ENCODE measurements at places on chromosomes 7 and 10.

DNA sequence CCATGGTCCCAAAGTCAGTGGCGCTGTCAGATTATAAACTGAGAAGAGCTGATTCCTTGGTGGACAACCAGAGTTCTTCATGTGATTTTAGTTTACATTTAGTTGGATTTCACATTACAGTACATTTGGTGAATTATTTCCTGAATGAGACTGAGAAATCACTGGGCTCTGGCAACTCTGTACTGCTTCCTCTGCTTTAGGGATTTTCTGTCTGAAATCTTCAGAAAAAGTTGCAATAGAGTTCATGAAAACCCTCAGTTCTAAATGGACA is 242.6 kb downstream of the BICC1 start:
- no peak for DNase-seq

GRCh38 chr10:1274701-1275544 is 218.7 kb downstream of the WDR37 start:
- no peak for DNase-seq

GRCh38 chr7:96953676-96954513 is 51.5 kb upstream of the DLX6 start:
- DNase-seq = no peak

- no peak for DNase-seq
Measured at GRCh38 chr7:34165927-34166550, 260.7 kb downstream of the BMPER start.

DNA sequence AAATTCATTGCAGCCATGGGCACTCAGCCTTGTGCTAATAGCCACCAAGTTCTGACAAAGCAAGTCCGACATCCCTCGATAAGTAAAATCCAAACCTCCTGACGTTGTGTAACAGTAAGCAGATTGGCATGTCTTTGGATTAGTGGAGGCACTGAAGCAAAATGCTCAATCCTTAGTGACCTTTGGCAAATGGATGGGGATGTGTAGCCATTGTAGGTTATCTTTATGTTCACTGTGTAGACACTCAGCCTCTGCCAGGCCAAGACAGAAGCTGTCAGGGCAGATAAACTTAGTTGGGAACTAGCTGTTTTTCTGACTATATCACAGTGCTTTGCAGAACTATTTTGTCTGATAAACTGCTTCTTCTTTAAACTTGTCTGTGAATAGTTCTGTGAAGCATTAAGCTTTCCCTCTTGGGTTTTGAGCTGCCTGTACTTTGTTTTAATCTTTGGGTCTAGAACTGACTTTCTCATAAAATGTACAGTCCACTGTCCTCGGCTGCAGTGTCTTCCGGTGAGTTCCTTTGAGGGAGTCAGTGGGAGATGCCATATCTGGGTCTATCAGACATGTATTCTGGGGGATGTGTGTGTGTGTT is 220.8 kb downstream of the LRMDA start:
- DNase-seq = no peak

GRCh38 chr10:94546901-94547185 is 1.3 kb downstream of the HELLS start:
- DNase-seq = peak; percentile 15

DNA sequence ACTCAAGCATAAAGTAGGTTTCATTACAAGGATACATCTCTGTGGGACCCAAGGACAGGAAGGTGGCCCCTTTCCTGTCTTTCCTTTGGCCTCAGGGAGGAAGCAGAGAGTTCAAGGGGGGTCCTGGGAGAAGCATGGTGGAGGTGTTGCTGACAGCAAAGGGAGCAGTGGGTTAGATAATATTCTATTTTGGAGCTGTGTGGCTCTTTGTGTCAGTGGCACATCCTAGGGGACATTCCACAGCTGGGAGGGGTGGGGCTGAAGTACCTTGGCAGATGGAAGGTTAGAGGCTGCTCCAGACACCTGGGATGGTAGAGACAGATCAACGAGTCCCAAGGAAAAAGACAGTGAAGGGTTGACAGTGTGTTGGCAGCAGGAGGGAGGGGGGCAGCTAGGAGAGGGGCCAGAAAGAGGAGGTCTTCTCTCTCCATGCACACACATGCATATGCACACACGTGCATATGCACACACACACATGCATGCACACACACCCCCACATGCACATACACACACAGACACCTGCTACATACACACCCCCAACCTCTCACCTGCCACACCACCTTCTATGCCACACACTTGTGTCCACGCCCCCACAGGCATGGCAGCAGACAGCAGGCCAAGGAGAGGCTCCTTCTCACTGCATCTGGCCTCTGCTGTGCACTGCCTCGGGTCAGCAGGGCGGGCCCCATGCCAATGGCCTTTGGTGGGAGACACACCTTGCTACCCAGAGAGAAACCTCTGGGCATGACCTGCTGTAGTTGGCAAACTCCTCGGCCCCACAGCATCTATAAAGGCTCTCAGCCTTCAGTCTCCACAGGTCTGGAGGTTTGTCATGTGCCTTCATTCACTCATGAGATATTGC is 5.6 kb upstream of the POLD2 start:
- no peak for DNase-seq

DNA sequence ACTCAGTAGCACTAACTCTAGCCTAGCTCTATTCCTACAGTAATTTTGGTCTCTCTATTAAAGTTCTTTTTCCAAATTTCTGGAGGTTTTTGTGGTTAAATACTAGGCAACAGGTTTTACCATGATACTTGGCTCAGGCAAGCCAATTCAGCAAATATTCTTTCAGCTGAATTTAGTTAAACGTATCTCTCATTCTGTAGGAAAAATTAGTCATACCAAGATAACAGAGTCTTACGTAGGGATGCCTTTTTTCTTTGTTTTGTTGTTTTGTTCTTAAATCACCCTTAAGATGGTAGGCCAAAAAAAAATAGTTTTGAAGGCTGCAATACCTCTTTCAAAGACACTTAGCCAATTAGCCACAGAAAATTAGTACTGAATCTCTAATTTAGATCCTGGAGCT is 180.5 kb downstream of the MAGI2 start:
- DNase-seq = no peak

DNA sequence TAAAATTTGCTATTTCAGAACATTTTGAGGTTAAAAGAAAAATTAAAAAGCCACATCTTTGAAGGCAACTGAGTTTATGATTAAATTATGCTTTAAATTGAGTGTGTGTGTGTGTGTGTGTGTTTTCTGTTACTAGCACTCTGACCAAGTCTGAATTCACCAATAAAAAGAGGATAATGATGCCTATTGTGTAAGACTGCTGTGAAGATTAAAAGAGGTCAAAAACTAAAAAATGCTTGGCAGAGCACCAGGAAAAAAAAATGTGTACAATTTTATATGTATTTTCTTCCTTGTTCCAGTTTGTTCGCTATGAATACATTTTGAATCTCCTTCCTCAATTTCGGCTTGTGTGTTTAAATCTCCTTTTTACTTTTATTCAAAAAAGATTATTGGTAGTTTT is 316.6 kb upstream of the MAGI2 start:
- DNase-seq = no peak

- no peak for DNase-seq
Measured at GRCh38 chr7:55154096-55154495, 135.3 kb downstream of the EGFR start.

- DNase-seq = no peak
Measured at GRCh38 chr7:108135446-108136190, 5.5 kb upstream of the LAMB4 start.

DNA sequence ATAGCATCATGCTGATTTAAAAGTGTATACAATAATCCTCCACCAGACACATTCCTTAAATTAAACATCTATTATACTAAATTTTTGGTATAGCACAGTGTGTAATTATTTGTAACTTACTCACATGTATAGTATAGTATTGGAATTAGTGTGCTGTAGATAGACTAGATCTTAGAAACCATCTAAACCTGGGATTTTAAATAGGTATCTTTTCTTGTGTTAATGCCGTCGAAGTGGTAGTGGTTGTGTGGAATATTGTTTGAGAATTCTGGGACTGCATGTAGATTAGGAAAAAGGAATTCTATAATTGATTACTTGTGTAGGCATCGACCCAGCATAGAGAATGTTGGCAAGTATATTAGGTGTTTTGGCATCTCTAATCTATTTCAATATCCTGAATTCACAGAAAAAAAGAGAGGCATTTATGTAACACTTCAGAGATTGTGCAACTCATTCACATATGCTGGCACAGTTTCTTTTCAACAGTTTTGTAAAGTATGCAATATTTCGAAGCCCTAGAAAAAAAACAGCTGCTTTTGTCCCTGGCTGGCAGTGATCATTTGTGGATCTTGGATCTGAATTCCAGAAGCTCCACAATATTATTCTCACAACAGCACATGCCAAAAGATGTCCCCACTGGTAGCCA is 145.5 kb upstream of the AGR3 start:
- DNase-seq = no peak

- no peak for DNase-seq
Measured at GRCh38 chr10:87715552-87716347, 56.1 kb downstream of the PAPSS2 start.

DNA sequence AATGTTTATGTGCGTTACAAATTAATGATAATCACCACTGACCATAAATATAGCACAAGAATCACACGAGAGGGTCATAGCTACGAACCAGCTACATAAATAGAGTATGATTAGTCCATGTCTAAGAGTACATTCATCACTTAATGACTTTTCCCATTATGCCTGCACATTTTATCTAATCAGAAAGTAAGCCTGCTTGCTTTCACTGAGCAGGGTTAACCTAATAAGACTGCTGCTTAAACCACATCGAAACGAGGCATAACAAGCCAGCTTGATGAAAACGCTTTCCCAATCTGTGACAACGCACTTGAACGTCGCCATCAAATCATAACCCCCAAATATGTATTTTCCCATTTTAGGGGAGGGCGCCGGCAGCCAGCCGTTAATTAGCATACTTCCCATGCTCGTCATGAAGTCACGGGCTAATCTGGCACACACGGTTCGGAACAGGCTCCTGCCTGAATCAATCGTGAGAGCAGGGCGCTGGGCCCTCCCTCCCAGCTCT is 71.5 kb downstream of the EBF3 start:
- DNase-seq = no peak

DNA sequence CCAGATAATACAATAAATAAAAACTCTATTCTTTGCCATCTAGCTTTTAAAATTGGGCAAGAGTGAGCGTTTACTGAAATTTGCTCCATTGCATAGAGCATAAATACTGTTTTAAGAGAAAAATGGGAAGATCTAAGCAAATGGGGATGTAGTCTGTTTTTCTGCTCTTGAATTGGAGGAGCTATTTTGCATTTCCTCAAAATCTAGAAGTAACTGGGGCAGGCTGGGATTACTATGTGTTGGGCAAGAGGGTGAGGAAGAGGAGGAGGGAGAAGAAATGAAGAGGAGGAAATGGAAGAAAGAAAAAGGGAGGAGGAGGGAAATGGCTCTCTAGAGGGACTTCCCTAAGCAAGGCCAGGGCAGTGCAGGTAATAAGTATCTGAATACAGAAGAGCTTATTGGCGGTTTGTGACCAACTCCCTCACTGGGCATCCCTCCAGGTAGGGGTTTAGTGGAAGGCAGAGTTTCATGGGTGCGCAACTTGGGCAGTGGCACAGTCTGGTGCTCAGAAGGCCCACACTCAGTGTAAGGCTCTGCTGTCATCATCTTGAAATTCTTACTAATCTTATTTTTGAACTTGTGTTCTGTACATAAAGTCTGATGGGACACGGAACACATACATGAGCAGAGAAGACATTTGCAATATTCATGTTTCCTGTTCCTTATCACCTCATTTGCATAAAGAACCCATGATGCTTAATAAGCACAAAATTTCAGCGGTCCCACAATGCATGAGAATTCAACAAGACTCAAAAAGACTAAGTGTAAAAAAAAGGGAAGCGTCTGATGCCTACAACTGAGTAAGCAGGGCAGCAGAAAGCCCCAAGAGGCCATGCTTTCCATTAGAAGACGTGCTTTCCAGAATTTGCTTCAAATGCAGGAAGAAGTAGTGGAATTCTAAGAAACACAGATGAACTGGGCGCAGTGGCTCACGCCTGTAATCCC is 116.9 kb downstream of the EVX1 start:
- no peak for DNase-seq

DNA sequence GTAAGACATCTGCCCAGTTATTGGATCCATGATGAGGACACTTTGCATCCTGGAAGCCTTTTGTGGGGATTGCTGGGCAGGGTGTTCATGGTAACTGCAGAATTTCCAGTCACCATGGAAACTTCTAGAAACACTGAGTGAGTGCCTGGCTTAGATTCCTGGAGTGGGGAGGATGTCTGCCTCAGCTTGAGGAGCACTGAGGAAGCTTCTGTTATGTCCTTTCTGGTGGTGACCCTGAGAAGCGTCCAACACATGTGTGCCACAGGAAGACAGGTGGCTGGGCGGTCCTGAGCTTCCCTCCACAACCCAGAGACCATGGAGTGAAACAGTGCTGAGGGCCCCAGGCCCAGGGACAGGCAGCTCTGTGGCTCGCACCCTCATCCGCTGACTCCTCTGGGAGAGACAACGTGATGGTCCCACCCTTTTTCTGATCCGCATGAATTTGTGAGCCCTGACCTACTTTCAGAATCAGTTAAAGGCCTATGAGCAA is 191.8 kb upstream of the CXCL12 start:
- no peak for DNase-seq

DNA sequence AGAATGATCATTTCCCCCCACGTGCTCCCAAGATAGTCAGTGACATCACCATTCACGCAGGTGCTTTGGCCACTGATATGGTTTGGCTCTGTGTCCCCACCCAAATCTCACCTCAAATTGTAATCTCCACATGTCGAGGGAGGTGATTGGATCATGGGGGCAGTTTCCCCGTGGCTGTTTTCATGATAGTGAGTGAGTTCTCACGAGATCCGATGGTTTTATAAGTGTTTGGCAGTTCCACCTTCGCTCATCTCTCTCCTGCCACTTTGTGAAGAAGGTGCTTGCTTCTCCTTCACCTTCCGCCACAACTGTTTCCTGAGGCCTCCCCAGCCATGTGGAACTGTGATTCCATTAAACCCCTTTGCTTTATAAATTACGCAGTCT is 205.4 kb upstream of the SH2B2 start:
- DNase-seq = no peak

- no peak for DNase-seq
Measured at GRCh38 chr7:150820578-150821198, 20.1 kb downstream of the TMEM176A start.

DNA sequence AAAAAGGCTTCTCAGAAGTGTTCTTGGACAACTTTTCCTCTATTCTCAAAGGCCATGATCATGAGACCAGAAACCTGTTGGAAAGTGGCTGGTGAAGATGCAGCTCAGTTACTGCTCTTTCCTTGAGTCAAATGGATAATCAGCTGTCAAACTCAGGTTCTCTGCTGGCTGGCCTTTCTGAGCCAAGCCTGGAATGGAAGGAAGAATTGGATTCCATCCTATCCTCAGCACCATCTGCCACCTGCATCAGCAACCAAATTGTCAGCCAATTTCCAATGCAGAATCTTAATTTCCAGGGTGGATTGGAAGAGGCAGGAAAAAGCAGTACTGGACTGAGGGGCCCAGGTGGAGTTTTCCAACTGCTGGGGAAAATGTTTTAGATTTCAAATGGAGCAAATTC is 631.7 kb downstream of the KCNMA1 start:
- DNase-seq = no peak

DNA sequence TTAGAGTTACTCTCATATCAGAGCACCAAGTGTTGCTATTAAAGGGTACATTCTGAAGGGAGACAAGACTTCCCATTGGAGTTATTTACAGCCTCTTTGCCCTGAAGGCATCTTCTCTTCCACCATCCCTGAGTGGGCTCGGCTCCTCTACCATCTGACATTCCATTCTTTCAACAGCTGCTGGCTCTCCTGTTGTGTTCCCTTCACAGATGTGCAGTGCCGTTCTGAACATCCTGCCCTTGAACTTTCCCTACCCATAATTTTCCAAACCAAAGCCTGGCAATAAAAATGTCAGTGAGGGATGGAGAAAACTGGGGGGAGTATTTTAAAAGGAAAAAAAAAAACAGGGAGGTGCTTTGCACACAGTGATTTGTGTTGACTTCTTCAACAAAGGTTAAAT is 392.9 kb downstream of the KCNMA1 start:
- no peak for DNase-seq

GRCh38 chr7:27173511-27173955 is 587 bp downstream of the HOXA10 start:
- no peak for DNase-seq

Measured in hematopoietic multipotent progenitor cell treated with erythropoietin and hydrocortisone succinate and interleukin-3 and kit ligand, for 17 days (in vitro differentiated cells).